ENCODE measurements at places on chromosomes 4 and X. TPM values are rescaled to one million over a fixed set of nuclear protein-coding genes. Genes with fewer than 3 reads are reported as not detected.

GRCh38 chr4:88033309-88033708 lies 25.9 kb downstream of the PKD2 start:
- peak; percentile 59 for DNase-seq

- no peak for DNase-seq
Observed at GRCh38 chr4:46993075-46994006, at the start of gene GABRA4. Gene GABRA4, minus strand, starts transcription at chr4:46993581. Its CDS starts 157 bp downstream, at chr4:46993424.

DNA sequence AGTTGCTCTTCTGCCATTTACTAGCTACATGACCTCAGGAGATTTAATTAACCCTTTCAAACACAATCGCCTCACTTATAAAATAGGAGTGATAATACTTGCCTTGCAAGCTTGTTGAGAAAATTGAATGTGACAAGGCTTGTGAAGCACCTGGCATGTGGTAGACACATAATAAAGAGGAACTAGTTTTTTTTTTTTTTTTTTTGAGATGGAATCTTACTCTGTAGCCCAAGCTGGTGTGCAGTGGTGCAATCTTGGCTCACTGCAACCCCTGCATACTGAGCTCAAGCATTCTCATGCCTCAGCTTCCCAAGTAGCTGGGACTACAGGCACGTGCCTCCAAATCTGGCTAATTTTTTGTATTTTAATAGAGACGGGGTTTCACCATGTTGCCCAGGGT lies 73.7 kb upstream of the STIM2 start:
- no peak for DNase-seq

GRCh38 chrX:26083093-26083492 lies 55.0 kb upstream of the MAGEB18 start:
- DNase-seq: no peak

COL25A1 gene
- total RNA-seq: not detected

DNA sequence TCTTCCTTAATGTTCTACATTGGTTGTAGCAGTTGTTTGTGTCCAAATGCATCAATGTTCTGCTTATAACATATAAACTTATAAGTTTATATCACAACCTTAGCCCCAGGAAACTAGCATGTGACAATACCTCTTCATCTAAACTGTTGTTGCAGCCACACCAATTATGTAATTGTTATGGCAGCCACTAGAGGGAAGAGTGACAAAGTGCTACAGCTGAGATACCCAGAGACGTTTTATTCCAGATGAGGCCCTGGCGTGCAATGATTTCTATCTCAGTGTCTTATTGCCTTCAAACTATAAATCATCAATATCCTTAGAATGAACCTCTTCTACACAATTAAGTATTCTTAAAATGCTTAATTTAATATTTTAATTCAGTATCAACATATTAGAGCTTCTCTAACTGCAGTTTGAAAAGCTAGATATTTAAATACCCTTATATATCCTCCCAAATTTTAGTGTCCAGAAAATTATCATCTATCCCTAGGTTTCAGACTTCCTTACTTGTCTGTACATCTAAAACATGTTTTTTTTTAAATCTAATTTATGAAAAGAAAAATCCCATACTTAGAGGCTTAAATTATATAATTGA lies 171.6 kb downstream of the PCDH10 start:
- DNase-seq: peak; percentile 7

PPP4R3C gene
- total RNA-seq: not detected

- no peak for DNase-seq
Observed at GRCh38 chrX:154082396-154083125, 15.0 kb downstream of the MECP2 start.

GRCh38 chr4:39169426-39169825 lies 12.9 kb upstream of the WDR19 start:
- DNase-seq: no peak

GRCh38 chr4:110364911-110365520 lies 110.9 kb upstream of the ENPEP start:
- DNase-seq: no peak

- DNase-seq: no peak
Observed at GRCh38 chrX:43003204-43003565, 225.2 kb upstream of the PPP1R2C start.

- DNase-seq: no peak
Observed at GRCh38 chr4:83569987-83570386, 34.1 kb downstream of the GPAT3 start.

- no peak for DNase-seq
Observed at GRCh38 chr4:82017680-82018079, 356.1 kb downstream of the HNRNPD start.

DNA sequence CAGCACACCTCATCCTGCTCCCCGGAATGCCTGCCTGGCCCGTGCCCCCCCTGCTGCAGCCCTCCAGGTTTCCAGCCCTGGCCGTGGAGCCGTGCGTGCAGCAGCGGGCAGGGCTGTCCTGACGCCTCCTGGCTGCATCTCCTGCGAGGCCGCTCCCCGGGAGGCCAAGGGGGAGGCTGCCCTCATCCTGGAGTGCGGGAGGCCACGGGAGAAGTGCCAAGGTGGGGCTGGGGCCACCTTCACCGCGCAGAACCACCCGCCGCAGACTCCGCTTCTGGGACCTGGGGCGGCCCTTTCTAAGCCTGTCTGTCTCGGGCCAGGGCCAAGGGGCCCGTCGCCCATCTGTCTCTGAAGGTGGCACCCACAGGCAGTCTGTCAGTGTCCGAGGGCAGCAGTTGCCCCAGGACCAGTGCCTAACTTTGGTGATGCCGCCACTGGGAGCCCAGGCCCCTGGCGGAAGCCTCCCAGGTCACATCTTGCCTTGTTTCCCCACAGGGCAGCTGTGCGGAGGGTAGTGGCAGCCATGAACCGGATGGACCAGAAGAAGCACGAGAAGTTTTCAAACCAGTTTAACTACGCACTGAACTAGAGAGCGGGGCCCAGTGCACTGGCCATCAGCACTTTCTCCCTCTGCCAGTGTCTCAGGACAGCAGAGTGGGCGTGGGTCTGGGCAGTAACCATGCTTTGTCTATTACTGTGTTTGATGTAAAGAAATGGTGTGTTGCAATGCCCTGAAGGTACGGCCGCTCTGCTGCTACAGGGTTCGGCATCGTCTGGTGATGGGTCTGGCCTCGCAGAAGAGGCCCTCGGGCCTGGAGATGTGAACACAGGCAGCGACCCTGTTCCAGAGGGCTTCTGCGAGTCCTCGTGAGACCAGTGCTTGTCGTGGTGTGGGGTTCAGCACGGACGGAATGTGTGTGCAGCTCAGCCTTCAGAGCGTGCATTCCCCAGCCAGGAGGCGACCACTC lies 20.6 kb downstream of the NKX1-1 start:
- no peak for DNase-seq

DNA sequence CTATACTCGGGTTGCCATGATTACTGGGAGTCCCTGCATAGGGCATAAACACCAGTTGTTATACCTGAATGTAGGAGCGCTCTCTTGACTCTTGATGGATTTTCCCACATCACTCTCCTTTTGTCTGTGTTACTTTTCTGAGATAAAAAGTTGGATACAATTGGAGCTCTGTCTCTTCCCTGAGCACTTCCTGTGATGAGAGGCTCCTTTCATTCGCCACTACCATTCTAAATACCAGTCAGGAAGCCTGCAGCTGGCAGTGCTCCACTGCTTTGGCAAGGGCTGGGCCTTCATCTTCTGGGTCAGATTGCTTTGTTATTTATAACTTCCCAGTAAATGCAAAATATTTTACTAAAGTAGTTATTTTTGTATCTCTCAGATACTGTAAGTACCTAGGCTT lies 13.9 kb downstream of the TCEANC start:
- DNase-seq: no peak

All from G401 (cell line).